ENCODE measurements at places on chromosomes 3 and 15. TPM values are rescaled to one million over a fixed set of nuclear protein-coding genes. Genes with fewer than 3 reads are reported as not detected.
A peak's percentile ranks its signal among the peaks of the same experiment; 100 is the strongest.

Gene CFAP44
- total RNA-seq = 7.4 TPM

Gene BNC1
- 3.2 TPM for total RNA-seq

GRCh38 chr15:41010345-41010744 lies 57.1 kb downstream of the CHAC1 start:
- no peaks in the 10 kb centered on the region for H3K27me3 ChIP-seq
- no peak overlapping the region for H3K27ac ChIP-seq
- H3K4me1 ChIP-seq = peaks cover 10% of the 10 kb centered on the region
- H3K4me3 ChIP-seq = no peak overlapping the region

Gene MYNN
- 17.2 TPM for total RNA-seq

DNA sequence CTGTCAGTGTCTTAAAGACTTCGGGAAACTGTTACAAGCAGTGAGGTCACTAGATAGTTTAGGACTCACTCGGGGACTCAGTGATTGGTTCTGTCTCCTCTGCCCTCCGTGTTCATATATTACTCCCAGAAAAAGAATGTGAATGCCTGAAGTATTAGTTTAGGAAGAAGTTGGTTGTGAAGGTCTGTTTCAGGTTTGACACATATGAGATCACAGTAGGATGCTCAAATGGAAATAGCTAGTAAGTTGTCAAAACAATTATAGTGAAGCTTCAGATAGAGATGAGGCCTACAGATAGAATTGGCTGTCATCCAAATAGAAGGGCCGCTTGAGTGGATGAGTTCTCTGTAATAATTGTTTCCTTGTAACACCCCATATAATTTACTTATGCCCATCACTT lies 172.6 kb downstream of the PLCL2 start:
- peak overlapping the region; percentile 51 for H3K27ac ChIP-seq
- H3K27me3 ChIP-seq = no peaks in the 10 kb centered on the region
- no peak overlapping the region for H3K4me3 ChIP-seq
- DNase-seq = no peak
- H3K36me3 ChIP-seq = no peaks in the 10 kb centered on the region

DNA sequence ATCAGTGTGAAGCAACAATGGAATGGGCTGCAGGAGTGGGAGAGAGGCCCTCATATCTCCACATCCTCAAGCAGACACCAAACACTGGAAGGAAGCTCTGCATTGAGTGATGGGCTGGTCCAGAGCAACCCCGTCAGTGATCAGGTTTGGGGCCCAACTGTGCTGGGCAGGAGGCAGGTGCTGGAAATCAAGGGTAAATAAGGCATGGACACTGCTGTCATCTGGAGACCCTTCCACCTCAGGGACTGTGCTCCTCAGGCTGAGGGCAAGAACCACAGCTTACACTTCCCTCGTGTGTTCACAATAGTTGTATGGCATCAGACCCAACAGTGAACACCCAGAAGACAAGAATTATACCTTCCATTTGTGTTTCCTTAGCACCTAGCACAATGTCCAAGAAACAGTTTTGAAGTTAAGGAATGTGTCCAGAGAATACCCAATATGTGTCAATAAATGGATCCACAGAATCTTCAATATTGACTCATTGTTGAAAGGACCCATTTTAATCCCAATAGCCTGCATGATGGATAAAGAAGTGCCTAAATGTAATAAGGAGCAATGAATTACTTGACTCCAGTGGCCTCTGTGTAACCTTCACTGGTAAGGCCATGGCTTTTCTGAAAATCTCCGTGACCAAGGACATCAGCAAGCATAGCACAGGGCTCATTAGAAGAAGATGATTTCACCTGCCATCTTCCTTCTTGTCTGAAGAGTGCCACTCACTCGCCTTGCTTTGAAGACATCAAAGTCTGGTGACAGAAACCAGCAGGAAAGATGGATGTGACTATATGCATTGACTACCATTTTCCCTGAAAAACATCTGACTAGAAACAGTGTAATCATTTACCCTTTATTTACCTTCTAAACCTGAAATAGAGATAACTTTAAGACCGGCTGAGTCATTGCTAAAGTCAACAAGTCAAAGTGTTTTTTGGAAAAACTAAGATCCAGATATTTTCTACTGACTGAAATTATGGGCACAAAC lies 7.0 kb upstream of the AHSG start:
- no peak overlapping the region for H3K4me3 ChIP-seq
- H3K27ac ChIP-seq = no peak overlapping the region
- no peaks in the 10 kb centered on the region for H3K4me1 ChIP-seq
- H3K36me3 ChIP-seq = no peaks in the 10 kb centered on the region
- DNase-seq = no peak

Gene COMMD2
- total RNA-seq = 49.7 TPM

DNA sequence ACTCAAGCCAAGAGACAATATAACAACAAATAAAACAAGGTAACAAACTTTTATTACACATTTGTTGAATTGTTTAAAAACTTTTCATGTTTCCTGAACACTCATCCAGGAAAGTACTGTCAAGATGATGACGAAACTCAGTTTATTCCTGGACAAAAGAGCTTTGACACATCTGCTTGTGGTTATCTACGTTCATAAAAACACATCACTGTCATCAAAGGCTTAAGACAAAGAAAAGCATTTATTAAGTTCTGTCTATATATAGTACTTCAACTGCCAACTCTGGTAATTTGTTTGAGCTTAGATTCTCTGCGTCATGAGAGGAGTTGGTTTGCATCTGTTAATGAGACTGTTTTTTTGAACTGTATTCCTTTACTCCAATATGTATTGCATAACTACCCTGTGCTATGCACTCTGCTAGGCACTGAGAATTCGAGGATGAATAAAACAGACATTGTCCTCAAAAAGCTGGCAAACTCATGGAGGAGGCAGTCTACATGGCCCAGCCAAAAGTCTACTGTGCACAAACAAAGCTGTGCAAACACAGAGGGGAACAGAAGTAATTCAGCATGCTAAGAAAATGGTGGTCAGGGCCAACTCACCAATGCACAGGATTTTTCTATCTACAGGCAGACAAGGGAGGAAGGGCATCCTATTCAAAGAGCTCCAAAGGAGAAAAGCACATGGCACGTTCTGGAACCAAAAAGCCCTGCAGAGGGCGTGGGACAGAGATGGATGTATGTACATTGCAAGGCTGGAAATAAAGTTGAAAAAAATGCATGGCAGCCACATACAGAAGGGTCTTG lies 21.5 kb downstream of the PLD1 start:
- H3K27me3 ChIP-seq = no peaks in the 10 kb centered on the region
- no peak overlapping the region for H3K27ac ChIP-seq
- DNase-seq = no peak
- H3K4me1 ChIP-seq = peaks cover 25% of the 10 kb centered on the region
- H3K4me3 ChIP-seq = no peak overlapping the region
- H3K36me3 ChIP-seq = peaks cover 4% of the 10 kb centered on the region

Gene NR1I2
- total RNA-seq = not detected

DNA sequence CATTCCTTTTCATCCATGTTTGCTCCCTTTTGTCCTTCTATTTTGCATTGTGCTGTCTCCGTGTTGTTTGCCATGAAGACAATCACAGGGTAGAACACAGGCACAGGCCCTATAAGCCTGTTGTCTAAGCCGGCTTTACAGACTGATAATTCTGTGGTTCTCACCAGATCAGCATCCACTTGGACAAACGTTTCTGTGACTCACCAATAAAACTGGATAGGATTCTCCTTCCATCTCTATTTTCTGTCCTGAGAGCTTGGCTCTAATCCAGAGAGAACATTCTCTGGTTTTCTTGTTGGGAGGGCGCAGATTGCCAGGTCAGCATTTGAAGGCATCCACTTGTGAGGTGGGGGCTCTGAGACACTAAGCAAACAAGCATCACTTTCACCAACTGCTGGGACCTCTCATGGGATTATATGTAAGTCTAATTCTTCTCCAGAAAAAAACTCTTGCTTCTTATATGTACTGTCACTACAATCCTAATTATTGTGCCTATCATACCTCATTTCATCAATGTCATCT lies 101.6 kb downstream of the ERC2 start:
- no peak overlapping the region for H3K27ac ChIP-seq
- DNase-seq = no peak
- H3K27me3 ChIP-seq = peaks cover 2% of the 10 kb centered on the region
- no peaks in the 10 kb centered on the region for H3K4me1 ChIP-seq
- no peaks in the 10 kb centered on the region for H3K36me3 ChIP-seq
- no peak overlapping the region for H3K4me3 ChIP-seq

Gene C15orf39
- 20.1 TPM for total RNA-seq

- no peaks in the 10 kb centered on the region for H3K36me3 ChIP-seq
- no peak overlapping the region for H3K27ac ChIP-seq
- no peak for DNase-seq
- H3K27me3 ChIP-seq = peaks cover 36% of the 10 kb centered on the region
These were observed 76.8 kb downstream of the ATP2B2 start for GRCh38 chr3:10428406-10429091.

Gene GAP43
- total RNA-seq = 2.3 TPM

GRCh38 chr15:96693990-96694517 lies 363.6 kb downstream of the NR2F2 start:
- H3K27me3 ChIP-seq = no peaks in the 10 kb centered on the region
- no peak for DNase-seq
- H3K36me3 ChIP-seq = no peaks in the 10 kb centered on the region
- no peak overlapping the region for H3K4me3 ChIP-seq

- no peaks in the 10 kb centered on the region for H3K27me3 ChIP-seq
- no peak overlapping the region for H3K27ac ChIP-seq
- peaks cover 48% of the 10 kb centered on the region for H3K36me3 ChIP-seq
- no peak overlapping the region for H3K4me3 ChIP-seq
These were observed 101.4 kb downstream of the RYK start for GRCh38 chr3:134149286-134149685.

- no peaks in the 10 kb centered on the region for H3K36me3 ChIP-seq
- peaks cover 79% of the 10 kb centered on the region for H3K4me1 ChIP-seq
- no peak overlapping the region for H3K27ac ChIP-seq
- DNase-seq = no peak
- no peak overlapping the region for H3K4me3 ChIP-seq
These were observed 88.8 kb downstream of the IGF1R start for GRCh38 chr15:98737159-98737558.

Gene NEIL1
- total RNA-seq = 34.0 TPM

DNA sequence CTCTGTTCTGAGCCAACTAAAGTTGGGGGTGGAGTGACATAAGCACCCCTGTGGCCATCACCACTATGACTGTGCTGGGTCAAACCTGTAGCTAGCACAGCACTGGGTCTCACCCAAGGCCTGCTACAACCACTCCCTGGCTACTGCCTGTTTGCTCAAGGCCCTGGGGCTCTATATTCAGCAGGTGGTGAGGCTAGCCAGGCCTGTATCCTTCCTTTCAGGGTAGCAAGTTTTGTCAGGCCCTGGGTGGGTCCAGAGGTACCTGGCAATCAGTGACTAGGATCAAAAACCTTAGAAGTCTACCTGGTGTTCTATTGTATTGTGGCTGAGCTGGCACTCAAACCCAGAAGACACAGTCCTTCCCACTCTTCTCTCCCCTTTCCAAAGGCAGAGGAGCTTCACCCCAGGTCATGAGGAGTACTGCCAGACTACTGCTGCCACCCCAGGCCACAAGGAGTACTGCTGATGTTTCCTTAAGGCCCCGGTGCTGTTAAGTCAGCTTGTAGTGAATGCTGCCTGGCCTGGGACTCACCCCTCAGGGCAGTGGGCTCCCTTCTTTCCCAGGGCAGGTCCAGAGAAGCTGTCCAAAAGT lies 170.8 kb downstream of the IGSF11 start:
- H3K4me1 ChIP-seq = no peaks in the 10 kb centered on the region
- H3K27ac ChIP-seq = no peak overlapping the region
- H3K36me3 ChIP-seq = no peaks in the 10 kb centered on the region
- peaks cover 2% of the 10 kb centered on the region for H3K27me3 ChIP-seq

DNA sequence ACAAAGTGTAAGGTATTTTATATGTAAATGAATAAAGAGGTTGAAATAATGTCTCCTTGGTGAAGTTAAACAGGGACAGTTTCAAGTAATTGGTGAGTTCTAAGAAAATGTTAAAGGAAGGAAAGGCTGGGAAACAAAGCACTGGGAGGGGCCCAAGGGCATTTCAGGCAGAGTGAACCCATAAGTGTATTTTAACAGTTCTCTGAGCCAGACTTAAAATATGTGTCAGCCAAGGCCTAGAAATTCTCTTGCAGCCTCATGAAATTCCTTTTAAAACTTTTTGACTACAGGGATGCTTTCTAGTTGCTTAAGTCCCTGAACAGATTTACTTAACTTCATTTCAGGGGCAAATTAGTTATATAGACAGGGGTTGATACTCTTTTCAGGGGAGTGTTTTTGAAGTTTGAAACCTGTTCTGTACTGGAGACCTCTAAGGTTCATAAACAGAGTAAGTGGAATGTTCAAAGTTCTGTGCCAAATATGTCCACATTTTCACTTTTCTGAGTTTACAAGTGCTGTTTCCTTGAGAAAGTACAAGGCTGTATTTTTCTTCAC lies 77.6 kb downstream of the GALK2 start:
- H3K4me1 ChIP-seq = peaks cover 24% of the 10 kb centered on the region
- H3K36me3 ChIP-seq = peaks cover 31% of the 10 kb centered on the region
- peak overlapping the region; percentile 76 for H3K27ac ChIP-seq
- H3K27me3 ChIP-seq = no peaks in the 10 kb centered on the region
- H3K4me3 ChIP-seq = no peak overlapping the region

Gene DUOXA2
- total RNA-seq = not detected

All from osteocyte (in vitro differentiated cells).